ENCODE measurements at places on chromosomes 2 and 18.
A peak's percentile ranks its signal among the peaks of the same experiment; 100 is the strongest.

DNA sequence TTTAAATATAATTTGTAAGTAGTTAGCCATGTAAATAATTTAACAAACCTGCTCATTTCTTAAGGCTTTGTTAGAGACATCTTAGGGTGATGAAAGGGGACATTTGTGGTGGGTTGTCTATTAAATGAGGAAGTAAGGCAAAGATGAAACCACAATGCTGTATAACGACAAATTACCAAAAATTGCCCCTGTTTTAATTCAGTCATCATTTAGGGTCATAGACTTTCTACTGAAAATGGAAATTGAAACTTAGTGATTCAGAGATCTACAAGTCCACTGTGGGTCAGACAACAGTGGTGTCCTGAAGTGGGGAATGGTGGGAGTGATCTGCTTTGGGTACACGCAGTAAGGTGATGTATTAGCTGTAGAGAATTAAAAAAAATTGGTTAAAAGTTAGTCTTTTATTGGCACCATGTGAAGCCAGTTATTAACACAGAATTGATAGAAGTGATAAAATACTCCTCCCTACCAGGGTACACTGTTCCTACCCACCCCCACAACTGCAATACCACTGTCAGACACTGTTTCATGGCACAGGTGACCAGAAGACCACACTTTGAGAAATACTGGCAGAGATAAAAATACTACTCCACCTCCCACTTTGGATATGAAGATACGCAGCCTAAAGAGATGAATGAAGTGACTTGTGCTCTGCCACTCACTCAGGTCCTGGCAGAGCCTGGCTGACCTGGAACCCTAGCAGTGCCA lies 13.4 kb downstream of the CERS6 start:
- no peak for DNase-seq

DNA sequence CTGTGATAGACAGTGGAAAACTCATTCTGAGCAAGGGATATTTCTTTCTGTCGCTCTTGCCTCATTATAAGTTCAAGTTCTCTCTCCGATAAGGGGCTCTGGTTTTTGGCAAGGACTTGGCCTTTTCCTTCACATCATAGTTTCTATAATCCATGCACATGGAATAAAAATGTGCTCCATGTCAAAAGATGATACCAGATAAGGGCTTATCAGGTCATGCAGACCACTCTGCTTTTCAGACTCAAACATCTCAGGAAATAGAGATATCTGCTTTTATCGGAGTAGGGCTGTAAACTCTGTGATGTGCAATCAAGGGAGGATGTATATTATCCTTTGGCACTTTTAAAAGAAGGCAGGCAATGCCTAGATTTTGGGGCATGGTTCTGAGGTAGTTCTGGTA lies 45.0 kb upstream of the DARS1 start:
- no peak for DNase-seq

GRCh38 chr2:219576505-219577388 lies 4.6 kb downstream of the INHA start:
- DNase-seq = peak; percentile 11

GRCh38 chr18:80232030-80232429 lies 15.3 kb downstream of the PARD6G start:
- DNase-seq = no peak

- DNase-seq = peak; percentile 23
Measured at GRCh38 chr18:74836296-74837139, 238.8 kb downstream of the ZNF407 start.

DNA sequence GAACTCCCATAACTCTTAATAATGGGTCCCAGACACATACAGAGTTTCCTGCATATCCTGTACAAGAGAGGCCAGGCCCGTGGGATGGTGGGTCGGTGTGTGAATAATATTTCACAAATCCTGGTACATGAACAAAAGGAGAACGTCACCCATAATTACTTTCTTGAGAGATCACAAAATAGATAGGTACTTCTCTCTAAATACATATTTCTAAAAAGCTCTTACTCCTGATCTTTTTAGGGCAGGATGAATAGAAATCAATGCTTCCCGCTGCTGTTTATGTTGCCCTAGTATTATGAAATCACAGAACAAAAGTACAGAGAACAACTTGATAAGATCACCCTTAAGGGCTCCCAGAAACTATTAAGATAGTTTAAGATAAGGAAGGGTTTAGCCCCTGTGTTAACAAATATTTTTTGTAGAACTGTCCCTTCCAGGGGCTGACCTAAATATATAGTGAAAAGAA lies 5.4 kb downstream of the IRS1 start:
- no peak for DNase-seq

- no peak for DNase-seq
Measured at GRCh38 chr18:32893915-32894314, 121.1 kb upstream of the KLHL14 start.

GRCh38 chr2:219277703-219278654 lies 1.2 kb upstream of the DNAJB2 start:
- peak; percentile 84 for DNase-seq

- peak; percentile 65 for DNase-seq
Measured at GRCh38 chr2:96887493-96888012, 17.7 kb upstream of the SEMA4C start.

- DNase-seq = no peak
Measured at GRCh38 chr18:21714474-21714873, 9.9 kb upstream of the ABHD3 start.

GRCh38 chr2:48107326-48107925 lies 201.1 kb upstream of the FBXO11 start:
- DNase-seq = no peak

DNA sequence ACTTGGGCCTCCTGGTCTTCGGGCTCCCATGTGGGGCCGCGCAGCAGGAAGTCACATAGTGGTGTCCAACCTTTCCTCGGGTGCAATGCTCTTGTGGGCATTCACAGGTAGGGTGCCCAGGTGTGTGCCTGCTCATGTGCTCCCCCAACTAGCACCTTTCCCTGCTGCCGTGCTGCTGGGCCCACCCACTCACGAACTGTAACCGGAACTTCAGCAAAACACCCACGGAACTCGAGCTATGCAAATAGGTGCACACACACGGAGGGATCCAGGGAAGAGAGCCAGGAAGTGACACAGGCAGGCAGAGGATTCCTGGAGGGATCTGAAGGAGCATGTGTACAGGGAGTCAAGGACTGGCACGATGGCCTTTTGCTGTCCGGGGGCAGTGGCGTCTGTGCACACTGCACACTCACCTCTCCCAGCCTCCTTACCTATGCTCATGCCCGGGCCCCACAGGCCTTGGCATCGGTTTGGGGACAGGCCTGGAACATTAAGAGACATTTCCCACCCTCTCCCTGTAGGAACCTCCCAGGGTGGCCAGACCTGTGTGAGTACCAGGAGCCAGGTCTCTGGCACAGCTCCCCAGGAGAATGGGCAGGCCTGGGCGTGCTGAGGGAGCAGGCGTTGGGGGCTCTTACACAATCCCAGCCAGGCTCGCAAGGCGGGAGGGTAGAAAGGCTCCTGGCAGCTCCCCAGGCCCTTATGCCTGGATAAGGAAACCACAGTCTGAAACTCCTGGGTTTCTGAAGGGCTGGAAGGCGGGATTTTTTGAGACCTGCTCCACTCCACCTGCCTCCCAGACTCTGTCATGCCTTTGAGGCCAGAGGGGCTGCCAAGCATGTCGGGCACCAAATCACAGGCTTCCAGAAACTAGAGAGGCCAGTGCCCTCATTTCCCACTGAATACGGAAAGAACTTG lies 6.6 kb upstream of the PTMA start:
- DNase-seq = no peak

- no peak for DNase-seq
Measured at GRCh38 chr2:8861797-8862196, 24.4 kb upstream of the KIDINS220 start.

DNA sequence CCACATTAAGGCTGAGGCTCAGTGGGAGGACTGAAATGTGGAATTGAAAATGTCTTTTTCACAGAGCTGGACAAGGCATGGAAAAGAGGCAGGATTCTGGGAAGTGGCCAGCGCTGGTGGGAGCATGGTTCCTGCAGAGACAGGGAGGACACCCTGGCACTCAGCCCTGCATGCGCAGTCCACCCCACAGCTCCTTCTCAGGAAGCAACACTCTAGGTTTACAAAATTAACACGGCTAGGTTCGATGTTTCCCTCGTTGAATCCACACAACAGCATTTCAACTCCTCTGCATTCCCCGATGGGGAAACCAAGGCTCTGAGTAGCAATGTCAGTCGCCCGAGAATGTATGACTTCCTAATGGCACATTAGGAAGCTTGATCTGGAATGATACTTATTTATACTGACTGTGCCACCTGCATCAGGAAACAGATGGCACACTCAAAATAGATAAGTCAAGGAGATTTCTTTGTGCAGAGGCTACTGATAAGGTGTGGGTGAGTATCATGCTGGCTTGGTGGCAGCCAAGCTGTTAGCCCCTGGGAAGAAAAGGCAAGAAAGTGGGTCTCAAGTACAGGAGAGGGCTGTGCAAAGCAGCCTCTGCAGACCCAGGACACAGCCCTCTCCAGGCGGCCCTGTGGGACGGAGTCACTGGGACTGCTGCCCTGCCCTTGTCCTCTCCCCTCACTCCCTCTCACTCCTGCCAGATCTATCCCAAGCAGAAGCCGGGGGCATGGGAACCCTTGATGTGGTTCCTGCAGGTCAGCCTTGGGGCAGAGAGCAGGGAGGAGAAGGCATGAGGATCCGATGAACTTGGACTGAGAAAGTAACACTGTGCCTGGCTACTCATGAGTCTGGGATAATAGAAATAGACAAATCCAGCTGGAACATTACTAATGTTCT lies 158.4 kb upstream of the FHL2 start:
- no peak for DNase-seq

GRCh38 chr2:226313060-226313459 lies 486.6 kb downstream of the IRS1 start:
- DNase-seq = no peak

- no peak for DNase-seq
Measured at GRCh38 chr2:126674075-126674744, 18.3 kb downstream of the GYPC start.

DNA sequence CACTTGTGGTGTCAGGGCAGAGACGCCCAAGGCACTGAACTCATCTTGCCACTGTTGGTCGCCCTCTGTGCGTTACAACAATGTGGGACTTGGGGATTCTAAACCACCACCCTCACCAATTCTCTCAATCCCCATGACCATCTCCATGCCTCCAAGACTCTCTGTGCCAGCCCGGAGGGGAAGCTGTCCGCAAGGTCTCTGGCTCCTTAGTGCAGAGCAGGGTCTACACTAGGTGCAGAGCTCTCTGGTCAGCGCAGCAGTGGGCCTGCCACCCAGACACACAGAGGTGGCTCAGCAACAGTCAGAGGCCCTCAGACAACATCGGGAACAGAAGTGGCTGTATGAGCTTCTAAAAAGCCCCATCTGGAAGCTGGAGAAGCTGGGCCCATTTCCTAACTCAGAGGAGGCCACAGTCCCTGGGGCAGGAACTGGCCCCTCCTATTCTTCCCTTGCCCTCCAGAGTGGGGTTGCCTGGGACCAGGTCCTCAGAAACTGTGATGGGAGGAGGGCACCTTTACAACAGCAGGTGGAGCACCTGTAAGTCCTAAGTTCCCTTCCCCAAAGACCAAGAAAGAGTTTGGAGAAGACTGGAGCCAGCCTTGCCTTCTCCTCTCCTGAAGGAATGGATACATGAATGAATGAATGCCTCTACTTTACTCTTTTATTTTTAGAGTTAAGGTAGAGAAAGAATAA lies 37.7 kb downstream of the SERTAD2 start:
- DNase-seq = no peak

- no peak for DNase-seq
Measured at GRCh38 chr2:62687636-62688035, 17.9 kb upstream of the EHBP1 start.

GRCh38 chr2:58081000-58081399 lies 34.4 kb downstream of the VRK2 start:
- DNase-seq = no peak

DNA sequence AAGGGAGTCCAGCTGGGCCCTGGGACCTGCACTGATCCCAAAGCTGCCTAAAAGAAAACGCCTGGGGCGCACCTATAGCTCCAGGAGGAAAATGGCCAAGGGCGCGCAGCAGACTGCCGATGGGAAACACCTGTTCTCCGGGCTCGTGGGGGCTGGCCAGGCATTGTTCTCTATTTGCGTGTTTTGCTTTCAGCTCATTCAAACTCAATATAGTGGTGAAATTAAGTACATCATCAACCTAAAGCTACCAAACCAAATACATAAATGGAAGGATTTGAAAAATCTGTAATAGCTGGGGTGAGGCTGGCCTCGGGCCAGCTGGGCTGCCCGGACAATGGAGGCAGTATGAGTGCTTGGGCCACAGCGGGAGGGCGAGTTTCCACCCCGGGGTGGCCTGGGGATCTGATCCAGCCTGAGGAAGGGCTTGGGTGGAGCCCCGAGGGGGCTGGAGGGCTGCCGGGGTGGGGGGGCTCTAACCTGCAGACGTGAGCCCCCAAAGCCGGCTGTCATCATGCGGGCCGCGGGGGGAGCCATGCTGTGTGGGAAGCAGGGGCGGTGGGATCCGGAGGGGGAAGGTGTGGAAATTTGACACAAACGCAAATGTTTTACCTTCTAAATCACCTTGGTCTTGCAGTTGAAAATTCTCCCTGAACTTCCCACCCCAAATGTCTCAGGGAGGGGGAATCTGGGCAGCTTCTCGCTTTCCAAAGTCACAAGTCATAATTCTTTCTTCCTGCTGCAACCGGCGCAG lies 77.6 kb downstream of the ASB1 start:
- DNase-seq = no peak

- no peak for DNase-seq
Measured at GRCh38 chr2:69482471-69482870, 45.2 kb upstream of the NFU1 start.

Data from pons (tissue), 1 donor.